ENCODE measurements at places on chromosomes 5 and 9.

DNA sequence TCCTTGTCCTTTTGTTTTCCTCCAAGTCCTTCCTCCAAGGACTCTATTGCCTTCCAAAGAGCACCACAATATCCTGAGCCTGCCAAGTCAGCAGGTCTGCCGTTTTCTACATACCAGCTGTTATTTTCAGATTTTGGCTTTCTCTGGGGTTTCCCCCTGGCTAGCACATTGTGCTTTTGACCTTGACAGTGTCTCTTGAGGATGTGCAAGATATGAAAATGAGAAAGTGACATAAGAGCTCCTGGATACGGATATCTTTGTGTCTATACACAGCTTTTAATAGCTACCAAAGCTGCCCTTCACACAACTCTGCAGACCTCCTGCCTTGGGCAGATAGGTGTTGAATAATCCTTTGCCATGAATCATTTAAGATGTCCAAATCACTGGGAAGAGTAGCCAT is 67.0 kb downstream of the HAPLN1 start:
- no peak for DNase-seq

DNA sequence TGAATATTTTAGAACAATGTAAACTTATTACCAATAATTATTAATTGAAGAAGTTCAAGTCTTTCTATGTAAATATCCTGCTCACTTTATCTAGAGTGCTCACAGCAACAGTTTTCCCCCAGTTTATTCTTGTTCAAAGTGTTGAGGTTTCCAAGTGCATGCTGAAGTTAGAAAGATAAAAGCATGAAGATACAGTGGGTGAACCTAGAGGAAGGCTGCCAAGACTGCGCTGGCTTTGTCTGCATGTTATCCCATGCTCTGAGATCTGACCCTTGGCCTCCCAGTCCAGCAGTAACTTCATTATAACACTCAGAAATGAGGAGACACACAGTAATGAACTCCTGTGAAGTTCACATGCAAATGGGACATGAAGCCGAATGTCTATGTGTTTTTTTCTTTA is 76.0 kb upstream of the PIP5K1B start:
- no peak for DNase-seq

DNA sequence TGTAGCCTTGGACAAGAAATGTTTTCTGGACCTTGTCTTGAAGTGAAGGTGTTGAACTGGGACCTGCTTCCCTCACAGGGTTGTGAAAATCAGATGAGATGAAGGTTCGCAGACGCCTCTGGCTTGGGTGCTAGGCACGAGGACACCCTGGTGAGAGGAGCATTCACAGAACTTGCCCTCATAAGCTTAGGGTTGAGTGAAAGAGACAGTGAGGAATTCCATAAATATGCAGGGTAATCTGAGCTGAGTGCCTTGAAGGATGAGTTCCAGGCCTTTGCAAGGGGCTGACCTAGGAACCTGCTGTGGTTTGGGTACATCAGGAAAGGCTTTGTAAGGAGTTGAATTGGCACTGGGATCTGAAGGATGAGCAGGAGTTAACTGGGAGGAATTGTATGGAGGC is 75.7 kb upstream of the SAP30L start:
- DNase-seq: no peak

- no peak for DNase-seq
Observed at GRCh38 chr5:142561486-142562097, 124.3 kb downstream of the FGF1 start.

GRCh38 chr9:121269642-121270254 is 1.8 kb downstream of the GSN start:
- DNase-seq: no peak

DNA sequence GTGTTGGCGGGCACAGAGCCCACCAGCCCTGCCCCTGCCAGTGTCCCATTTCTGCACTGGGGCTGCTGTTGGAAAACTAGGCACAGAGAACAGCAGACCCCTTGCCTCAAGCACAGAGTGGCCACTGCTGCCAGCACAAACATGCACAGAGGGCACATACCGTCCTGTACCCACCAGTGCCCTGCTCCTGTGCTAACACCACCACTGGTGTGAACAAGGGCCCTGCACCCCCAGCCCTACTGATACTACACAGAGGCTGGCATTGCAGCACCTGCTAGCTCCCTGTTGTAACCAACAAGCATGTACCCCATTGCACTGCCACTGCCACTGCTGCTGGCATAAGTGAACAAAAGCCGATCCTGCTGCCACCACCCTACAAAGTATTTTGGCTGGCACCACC is 348.0 kb upstream of the MPDZ start:
- no peak for DNase-seq

GRCh38 chr9:137083394-137084004 is 3.3 kb upstream of the MAN1B1 start:
- no peak for DNase-seq

GRCh38 chr5:77643654-77644370 is 5.3 kb upstream of the OTP start:
- DNase-seq: no peak

DNA sequence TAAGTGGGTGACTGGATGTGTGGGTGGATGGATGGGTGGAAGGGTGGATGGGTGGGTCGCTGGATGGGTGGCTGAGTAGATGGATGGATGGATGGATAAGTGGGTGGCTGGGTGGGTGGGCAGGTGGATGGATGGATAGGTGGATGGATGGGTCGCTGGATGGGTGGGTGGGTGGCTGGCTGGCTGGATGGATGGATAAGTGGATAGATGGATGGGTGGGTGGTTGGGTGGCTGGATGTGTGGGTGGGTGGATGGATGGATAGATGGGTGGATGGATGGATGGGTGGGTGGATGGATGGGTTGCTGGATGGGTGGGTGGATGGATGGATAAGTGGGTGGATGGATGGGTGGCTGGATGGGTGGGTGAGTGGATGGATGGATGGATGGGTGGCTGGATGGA is 27.3 kb upstream of the CEP72 start:
- no peak for DNase-seq

DNA sequence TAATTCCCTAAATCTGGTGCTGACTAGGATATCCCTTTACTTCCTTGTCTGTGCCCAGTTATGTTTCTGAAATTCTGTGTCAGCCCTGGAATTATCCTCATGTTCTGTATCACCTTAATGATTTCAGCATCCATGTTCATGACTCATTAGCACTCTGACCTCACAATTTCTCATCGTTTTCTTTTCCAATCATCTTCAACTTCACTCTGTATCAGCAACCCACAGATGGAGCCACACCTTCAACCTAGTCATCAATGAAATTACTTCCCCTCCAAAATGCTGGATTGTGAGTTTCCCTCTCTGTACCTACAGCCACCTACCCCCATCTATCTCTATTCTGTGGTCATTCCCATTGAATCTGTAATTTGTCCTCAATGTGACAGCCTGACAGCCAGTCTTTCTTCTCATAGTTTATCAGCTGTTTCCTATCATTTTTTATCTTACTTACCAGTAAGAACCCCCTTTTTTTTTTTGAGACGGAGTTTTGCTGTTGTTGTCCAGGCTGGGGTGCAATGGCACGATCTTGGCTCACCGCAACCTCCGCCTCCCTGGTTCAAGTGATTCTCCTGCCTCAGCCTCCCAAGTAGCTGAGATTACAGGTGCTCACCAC is 3.1 kb upstream of the IL6ST start:
- DNase-seq: no peak

DNA sequence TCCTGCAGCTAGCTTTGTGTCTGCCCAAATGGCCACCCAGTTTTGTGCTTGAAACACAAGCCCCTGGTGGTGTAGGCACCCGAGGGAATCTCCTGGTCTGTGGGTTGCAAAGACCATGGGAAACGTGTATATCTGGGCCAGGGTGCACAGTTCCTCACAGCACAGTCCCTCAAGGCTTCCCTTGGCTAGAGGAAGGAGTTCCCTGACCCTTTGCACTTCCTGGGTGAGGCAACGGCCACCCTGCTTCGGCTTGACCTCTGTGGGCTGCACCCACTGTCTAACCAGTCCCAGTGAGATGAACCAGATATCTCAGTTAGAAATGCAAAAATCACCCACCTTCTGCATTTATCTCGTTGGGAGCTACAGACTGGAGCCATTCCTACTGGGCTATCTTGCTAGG is 865.0 kb upstream of the ACO1 start:
- DNase-seq: no peak

DNA sequence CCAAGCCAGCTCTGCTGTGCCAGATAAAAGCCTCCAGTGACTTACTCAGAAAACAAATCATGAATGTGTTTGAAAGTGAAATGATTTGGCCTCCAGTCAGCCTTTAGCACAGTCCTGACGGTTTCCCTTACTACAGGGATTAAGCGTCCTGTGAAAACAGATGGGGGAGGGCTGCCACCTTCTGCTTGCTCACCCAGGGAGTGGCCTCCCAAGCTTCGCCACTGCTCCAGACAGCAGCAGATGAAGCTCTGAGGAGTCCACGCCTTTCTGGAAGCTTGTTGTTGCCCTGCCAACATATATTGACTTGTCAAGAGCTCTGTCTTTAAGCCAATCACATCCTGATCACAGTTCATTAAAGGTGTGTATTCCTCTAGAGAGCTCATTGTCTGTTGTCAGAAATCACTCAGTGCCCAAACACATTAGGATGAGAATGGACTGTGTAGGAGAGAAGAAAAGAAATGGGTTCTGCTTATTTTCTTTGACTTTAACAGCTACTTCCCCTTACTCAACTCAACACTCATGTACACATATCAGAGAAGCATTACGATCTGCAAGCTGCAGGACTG is 4.9 kb upstream of the FYB1 start:
- no peak for DNase-seq

DNA sequence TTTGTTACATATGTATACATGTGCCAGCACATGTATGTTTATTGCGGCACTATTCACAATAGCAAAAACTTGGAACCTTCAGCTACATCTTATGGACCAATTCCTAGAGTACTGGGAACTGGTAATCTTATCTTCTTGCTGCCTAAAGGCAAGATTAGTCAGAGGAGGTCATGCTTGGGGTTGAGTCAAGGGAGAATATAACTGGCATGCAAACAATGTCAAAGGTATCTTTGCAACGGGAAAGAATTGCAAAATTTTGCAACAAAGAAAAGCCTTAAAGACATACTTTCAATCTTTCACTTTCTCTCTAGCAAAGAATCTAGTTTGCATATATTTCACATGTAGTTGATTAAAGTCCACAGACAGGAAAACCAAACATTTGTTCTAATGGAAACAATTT is 145.2 kb downstream of the EDIL3 start:
- DNase-seq: no peak

- DNase-seq: no peak
Observed at GRCh38 chr5:69331528-69332445, 814 bp downstream of the CCDC125 start.

DNA sequence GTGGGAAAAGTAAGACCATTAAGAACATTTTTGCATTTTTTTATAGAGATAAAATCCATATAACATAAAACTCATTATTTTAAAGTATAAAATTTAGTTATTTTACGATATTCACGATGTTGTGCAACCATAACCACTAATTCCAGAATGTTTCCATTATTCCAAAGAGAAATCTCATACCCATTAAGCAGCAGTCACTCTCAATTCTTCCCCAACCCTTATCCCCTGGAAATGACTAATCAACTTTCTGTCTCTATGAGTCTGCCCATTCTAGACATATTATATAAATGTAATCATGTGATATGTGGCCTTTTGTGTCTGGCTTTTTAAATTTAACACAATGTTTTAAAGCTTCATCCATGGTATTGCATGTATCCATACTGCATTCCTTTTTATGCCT is 115.6 kb upstream of the ADAMTSL1 start:
- no peak for DNase-seq

DNA sequence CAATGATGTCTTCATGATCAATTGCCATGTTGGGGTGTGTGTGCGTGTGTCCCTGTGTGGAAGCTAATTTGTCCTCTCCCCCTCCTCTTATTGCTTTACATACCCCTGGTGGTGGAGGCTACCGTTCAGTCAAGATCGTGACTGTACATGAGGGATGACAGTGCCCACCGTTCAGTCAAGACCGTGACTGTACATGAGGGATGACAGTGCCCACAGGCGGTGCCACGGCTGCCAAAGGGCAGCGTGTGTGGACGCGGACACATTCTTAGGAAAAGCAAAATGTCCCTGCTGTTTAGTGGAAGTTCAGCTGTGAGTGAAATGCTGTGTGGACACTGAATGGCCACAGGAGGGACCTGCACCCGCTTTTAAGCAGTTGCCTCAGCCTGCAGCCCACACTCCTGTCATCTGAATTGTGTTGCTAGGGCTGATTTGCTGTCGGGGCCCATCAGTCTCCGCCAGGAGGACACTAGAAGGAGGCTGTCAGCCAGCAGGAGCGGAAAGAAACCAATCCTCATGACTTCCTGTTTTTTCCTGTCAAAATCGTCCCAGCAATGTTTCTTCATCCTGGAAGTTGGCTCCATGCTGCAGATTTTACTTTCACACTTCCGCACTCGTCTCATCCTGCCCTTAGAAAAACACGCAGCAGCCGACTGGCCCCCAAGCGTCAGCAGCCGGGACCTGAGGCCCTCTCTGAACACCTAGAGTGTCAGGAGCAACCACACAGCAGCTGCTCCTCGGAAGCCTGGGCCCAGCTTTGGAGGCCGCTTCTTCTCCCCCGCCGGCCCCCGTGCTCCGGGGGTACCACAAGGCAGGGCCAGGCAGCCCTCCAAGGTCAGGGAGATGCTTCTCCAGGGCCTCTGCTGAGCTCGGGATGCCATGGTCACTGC is 9.1 kb downstream of the OR2V1 start:
- no peak for DNase-seq

DNA sequence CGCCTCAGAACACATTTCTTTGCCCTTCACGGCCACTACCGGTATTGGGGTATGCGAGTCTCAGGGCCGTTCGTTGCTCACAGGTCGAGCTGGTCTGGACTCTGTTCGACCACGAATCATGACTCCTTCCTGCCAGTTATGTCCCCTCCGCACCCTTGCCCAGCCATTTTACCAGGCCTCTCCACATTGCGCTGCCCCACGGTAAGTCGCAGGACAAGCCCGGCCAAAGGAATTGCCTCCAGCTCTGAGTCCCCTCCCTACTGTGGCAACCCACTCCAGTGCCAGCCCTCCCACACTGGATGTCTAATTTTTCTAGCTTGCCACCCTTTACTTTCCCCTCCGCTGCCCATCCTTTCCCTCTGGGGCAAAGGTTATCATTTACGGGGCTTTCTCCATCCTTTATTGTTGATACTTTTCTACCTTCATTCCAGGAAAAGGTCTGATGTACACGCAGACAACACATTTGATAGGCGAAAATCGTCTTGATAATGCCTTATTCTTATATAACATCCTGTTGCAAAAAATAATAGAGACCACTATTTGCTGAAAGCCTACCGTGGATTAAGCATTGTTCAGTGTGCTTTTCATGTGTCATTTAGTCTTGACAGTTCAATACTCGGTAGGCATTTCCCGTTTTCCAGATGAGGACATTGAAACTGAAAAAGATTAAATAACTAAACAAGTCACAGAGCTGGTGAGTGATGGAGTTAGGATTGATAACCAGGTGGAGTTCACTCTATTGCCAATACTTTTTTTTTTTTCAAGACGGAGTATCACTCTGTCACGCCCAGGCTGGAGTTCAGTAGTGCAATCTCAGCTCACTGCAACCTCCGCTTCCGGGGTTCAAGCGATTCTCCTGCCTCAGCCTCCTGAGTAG is 958 bp upstream of the HSPA5 start:
- no peak for DNase-seq

GRCh38 chr5:80672140-80672736 is 17.5 kb upstream of the DHFR start:
- DNase-seq: peak; percentile 29

All from GM18507 (cell line).